ENCODE measurements at places on chromosomes 2 and 18. TPM values are rescaled to one million over a fixed set of nuclear protein-coding genes. Genes with fewer than 3 reads are reported as not detected.

The GCKR gene
- not detected for total RNA-seq

The SCN7A gene
- 109 TPM for total RNA-seq

DNA sequence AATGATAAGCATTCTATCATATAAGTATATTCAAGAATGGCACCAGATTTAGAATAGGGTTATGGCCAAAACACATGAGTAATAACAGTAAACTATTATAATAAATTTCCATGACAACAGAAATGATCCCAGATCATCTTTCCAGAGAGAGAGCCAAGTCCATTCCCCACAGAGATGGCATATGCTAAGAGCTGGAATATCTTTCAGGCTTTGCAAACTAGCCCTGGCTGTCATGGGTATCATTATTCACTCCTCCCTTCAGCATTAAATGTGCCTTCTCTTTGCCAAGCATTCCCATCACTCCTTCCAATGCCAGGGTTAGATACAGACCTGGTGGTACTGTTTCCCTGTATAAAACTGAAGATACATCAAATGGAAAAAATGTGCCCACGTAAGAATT is 10.9 kb downstream of the FEZ2 start:
- H3K4me1 ChIP-seq, result peaks cover 52% of the 10 kb centered on the region
- no peaks in the 10 kb centered on the region for H3K27me3 ChIP-seq
- no peak overlapping the region for H3K27ac ChIP-seq
- H3K36me3 ChIP-seq, result peaks cover 18% of the 10 kb centered on the region
- no peak overlapping the region for H3K4me3 ChIP-seq

DNA sequence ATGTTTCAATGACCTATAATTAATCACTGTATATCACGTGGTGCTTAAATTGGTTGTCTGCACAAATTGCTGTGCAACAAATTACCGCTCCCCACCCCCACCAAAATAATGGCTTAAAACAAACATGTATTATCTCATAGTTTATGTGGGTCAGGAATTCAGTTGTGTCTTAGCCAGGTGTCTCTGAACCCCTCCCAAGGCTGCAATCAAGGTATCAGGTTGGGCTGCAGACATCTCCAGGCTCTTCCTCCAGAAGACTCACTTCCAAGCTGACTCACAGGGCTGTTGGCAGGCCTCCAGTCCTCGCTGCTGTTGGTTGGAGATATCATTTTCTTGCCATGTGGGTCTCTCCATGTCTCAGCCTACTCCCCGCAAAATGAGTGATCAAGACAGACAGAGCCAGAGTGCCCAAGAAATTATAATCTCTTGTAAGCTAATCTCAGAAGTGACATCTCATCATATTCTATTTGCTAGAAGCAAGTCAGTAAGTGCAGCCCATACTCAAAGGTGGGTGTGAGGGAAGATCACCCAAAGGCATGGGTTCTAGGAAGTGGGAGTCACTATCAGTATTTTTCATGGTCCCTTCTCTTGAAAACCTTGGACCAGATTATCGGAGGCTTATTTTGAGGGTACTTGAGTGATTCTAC is 38.4 kb downstream of the SPC25 start:
- no peak overlapping the region for H3K4me3 ChIP-seq
- peak; percentile 82 for DNase-seq
- H3K4me1 ChIP-seq, result no peaks in the 10 kb centered on the region

DNA sequence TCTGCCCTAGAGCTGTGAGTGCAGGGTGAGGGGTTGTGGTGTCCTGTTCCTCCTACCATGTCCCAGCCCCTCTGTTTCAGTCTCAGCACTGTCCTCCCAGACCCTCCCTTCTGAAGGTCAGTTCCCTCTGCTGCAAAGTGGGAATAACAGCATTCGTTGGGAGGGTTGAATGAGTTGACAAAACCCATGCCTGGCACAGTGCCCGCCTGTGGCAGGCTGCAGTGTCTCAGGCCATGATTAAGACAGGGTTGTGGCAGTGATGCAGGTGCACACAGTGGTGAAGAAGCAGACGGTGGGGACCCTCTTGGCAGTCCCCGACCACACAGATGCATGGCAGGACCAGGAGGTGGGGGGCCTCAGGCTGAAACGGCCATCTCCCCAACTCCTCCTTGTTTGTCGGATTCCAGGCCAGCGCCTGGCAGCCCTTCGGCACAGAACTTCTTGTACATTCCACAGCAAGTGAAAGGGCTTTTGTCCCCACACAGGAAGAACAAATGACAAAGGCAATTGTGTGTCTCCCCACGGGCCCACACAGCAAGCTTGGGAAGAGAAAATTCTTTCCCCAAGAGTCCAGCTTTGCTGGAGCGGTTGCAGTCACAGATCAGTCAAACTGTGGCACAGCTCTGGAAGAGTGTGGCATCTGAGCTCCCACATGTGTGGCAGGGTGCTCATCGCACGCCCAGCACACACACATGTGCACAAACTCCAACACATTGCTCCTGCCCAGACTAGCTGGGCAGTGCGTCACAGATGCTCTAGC is 92.0 kb upstream of the MSH2 start:
- no peaks in the 10 kb centered on the region for H3K27me3 ChIP-seq
- H3K27ac ChIP-seq, result peak overlapping the region; percentile 38
- H3K36me3 ChIP-seq, result no peaks in the 10 kb centered on the region
- H3K4me1 ChIP-seq, result peaks cover 19% of the 10 kb centered on the region
- H3K4me3 ChIP-seq, result no peak overlapping the region

- peaks cover 18% of the 10 kb centered on the region for H3K4me1 ChIP-seq
- H3K36me3 ChIP-seq, result no peaks in the 10 kb centered on the region
- H3K4me3 ChIP-seq, result no peak overlapping the region
- no peak overlapping the region for H3K27ac ChIP-seq
- no peaks in the 10 kb centered on the region for H3K27me3 ChIP-seq
Measured at GRCh38 chr2:238938003-238938400, 90.1 kb downstream of the TWIST2 start.

DNA sequence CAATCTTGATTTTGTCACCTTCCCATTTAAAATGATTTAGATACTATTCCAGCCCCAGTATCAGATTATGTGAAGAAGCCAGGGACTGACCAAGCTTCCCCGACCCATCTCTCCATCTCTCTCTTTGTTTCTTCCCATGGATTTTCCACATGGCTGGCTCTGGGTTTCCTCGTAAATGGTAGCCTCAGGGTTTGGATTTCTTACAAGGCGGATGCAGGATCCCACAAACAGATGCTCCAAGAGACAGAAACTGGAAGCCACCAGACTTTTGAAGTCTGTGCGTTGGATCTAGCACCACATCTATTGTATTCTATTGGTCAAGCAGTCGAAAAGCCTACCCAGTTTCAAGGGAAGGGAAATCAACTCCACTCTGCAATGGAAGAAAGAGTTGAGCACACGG is 46.0 kb upstream of the SPHKAP start:
- H3K4me3 ChIP-seq, result no peak overlapping the region
- no peak overlapping the region for H3K27ac ChIP-seq
- no peaks in the 10 kb centered on the region for H3K4me1 ChIP-seq

DNA sequence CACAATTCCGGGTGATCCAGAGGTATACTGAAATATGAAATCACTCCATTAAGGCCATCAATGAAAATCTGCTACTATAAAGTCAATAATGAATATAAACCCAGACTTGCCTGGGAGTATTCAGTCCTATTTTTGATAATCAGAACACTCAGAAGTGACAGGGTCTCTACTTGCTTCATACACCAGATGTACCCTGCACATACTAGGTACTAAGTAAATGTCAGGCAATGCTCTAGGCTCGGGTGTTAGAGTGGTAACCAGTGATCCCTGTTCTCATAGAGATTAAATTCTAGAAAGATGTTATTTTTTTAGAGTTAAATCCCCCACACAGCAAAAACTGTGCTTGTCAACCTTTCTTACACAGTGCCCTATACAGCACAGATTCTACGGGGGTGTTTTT is 12.3 kb downstream of the STAT1 start:
- H3K27ac ChIP-seq, result no peak overlapping the region
- H3K4me3 ChIP-seq, result no peak overlapping the region
- DNase-seq, result no peak
- H3K36me3 ChIP-seq, result peaks cover 100% of the 10 kb centered on the region
- H3K4me1 ChIP-seq, result peaks cover 4% of the 10 kb centered on the region

DNA sequence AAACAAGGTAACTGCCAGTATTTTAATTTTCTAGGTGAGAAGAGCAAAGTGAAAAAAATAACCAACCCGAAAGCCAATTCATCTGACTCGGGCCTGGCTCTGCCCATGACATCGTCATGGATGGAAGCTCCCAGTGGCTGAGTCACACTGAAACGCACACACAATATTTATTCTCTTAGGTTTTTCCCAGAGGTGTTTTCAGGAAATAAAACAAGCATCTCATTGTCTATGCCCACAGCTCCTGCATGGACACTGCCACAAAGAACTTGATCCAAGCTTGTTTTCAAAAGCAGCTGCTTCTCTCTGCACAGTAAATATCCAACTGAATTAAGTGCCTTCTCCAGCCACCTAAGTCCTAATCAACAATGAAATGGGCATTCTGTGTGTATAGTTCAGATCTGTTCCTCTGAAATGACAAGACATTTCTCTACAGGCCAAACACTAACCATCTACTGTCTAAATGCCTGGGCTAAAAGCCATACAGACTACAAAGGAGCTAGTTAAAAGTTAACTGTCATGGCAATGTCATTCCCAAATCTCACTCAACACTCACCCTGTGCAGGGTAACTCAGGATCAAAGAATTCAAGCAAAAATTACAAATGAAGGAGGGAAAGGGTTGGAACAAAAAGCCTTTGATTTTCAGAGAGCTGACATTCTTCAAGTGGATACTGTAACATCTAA is 62.9 kb downstream of the RPL31 start:
- H3K27me3 ChIP-seq, result no peaks in the 10 kb centered on the region
- peak overlapping the region; percentile 10 for H3K27ac ChIP-seq
- H3K4me3 ChIP-seq, result no peak overlapping the region
- H3K36me3 ChIP-seq, result no peaks in the 10 kb centered on the region
- H3K4me1 ChIP-seq, result peaks cover 41% of the 10 kb centered on the region
- no peak for DNase-seq

- H3K27me3 ChIP-seq, result no peaks in the 10 kb centered on the region
- no peaks in the 10 kb centered on the region for H3K4me1 ChIP-seq
- no peak overlapping the region for H3K27ac ChIP-seq
Measured at GRCh38 chr18:1846640-1847039, 724.7 kb downstream of the METTL4 start.
